CD4-positive, alpha-beta T cell treated with Interleukin-2 at 100 ng/mL for 4 hours (primary cell): ENCODE measurements at places on chromosomes 1 and 21.
A peak's percentile ranks its signal among the peaks of the same experiment; 100 is the strongest.

DNA sequence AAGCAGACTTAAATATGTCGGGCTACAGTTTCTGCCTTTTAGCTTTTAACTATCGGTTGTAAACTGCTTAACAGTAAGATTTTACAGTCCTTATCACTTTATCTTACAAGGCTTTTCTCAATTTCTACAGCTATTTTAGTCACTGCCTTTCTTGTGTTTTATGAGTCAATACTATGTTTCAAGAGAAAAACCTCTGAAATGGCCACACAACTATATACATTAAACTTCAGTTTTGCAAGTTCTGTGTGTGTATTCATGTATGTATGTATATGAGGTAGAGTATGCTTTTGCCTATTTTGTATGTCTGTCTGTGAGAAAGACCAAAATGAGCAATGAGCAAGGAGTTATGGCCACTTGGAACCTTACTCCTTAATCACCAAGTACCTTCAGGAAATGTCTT lies 169.8 kb downstream of the SYT2 start:
- DNase-seq, result no peak

GRCh38 chr1:214014730-214015129 lies 27.0 kb downstream of the PROX1 start:
- DNase-seq, result no peak

GRCh38 chr1:174883409-174883808 lies 116.3 kb upstream of the CACYBP start:
- DNase-seq, result peak; percentile 28

GRCh38 chr1:86776108-86776507 lies 71.7 kb downstream of the SH3GLB1 start:
- no peak for DNase-seq

DNA sequence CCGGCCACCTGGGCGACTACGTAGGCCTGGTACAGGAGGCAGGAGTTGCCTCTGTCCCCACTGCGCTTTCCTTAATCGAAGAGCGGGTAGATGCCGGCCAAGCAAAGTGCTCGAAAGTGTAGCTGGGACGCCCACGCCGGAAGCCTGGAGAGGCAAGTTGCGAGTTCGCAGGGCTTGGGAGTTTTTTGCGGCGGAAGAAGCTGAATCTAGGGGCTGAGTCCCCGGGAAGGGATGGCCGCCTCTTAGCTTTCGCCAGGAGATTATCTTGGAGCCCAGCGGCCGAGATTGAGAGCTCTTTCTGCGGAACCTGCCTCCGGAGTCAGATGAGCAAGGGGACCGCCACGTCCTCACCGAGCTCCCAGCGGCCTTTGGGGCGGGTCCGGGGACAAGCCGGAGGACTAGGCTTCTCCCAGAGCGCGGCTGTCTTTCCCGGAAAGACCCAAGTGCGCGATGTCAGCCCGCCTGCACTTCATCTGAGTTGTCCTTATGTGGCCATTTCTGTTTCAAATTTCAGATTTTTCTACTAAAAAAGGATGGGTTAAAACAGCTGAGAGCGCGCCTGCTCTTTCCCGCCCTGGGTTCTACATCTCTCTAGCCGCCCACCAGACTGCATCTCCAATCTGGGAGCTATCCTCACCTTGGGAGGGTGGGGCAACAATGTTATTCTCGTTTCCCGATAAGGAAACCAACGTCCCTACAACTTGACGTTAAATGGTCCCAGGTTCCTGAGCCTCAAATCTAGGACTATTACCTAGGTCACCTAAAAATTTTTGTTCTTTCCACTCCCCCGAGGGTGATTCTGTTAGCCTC lies 12.4 kb upstream of the TBX15 start:
- DNase-seq, result no peak

DNA sequence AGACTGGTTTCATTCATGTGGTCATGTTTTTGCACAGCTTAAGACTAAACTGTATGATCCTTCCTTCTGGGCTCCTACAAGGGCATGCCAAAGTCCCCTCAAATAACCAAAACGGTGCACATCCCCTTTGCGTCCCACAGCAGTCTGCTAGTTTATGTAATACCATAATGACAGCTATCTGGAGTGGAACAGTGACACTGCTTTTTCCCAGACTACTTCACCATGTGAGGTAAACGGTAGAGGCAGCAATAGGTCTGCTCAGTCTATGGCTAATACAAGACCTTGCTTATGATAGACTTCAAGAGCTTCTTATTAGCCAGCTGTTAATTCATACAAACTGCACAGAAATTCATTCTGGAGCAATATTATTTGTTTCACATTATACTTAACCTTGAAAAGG lies 395.5 kb downstream of the SMYD3 start:
- DNase-seq, result no peak

- DNase-seq, result no peak
Measured at GRCh38 chr1:162856260-162856659, 4.7 kb downstream of the CCDC190 start.

- DNase-seq, result no peak
Measured at GRCh38 chr1:54738244-54738643, 22.6 kb downstream of the TTC4 start.

DNA sequence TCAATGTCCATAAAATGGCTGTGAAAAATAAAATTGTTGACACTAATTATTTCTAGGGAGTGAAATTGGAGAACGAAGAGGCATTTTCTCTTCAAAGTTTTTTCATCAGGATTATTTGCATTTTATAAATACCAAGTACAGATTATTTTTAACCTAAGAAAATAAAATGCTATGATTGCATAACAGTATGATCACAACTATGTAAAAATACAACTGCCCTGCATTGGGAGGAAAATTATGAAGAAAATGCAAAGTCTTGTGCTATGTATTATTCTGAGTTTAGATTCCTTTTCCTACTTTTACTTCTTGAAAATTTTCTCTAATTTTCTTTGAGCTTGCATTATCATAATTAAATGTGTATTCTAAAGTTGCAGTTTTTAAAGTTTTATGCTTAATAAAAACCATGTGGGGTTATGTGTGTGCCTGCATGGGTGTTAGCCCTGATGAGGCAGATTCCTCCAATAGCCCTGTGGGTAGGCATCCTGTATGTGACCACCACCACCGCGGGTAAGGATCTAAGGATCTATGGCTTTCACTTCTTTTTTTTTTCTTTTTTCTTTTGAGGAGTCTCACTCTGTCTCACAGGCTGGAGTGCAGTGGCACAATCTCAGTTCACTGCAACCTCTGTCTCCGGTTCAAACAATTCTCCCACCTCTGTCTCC lies 24.7 kb downstream of the STX6 start:
- no peak for DNase-seq

DNA sequence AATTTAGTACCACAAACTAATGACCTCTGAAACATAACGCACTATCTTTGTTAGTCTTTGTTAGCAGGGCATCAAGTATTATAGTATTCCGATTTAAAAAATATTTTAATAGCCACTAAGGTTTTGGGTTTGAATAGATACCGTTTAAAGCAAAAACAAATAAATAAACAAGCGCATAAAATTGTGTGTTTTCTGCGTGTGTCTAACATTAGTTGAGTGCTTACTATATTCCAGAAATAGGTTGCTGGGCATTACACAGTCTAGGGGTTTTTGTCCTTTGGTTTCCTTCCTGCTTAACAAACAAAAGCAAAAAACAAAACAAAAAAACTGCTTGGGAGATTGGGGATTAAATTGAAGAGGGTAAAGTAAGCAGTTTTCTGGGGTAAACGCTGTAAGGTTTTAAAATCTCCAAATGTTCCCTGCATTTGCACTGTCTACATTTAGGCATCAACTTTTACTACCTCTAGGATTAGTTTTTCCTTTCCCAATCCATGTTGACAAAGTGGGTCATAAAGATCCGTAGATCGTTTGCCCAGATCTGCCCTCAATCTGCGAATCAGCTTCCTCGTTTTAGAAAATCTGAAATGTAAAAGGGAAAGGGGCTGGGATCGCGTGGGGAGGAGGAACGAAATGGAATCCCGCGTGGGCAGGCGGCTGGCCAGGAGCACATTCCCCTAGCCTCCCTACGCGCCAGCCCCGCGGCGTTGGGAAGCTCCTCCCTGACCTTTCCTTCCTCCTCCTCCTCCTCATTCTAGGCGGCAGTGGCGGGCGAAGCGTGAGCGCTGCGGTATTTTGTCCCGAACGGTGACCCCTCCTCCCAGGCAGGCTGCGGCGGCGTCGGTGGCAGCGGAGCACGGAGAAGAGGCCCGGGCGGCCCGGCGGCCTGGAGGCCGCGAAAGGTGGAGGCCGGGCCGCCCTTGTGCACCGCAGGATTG lies at the start of gene KCTD3:
Gene KCTD3, plus strand, starts transcription at position 749 of the 935 bp plus-strand sequence. CDS start 382 bp downstream, outside the sequence.
- DNase-seq, result peak; percentile 16

- no peak for DNase-seq
Measured at GRCh38 chr1:161100556-161100955, 2.4 kb downstream of the KLHDC9 start.

DNA sequence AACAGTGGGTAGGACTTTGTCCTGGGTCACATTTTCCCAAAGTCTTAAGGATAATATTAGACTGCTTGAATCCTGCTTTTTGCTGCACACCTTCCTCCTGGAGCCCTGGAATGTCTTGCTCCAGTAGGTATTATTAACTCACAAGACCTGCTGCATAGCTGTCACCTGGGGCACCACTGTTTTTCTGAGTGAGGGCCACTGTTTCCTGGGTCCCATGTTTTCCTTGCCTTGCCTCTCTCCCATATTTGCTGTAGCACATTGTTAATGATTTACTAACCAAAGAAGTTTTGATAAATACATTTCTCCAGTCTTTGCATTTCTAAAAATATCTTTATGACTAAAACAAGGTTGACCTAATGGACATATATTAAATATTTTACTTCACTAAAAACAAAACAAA lies 22.5 kb upstream of the FCAMR start:
- no peak for DNase-seq

DNA sequence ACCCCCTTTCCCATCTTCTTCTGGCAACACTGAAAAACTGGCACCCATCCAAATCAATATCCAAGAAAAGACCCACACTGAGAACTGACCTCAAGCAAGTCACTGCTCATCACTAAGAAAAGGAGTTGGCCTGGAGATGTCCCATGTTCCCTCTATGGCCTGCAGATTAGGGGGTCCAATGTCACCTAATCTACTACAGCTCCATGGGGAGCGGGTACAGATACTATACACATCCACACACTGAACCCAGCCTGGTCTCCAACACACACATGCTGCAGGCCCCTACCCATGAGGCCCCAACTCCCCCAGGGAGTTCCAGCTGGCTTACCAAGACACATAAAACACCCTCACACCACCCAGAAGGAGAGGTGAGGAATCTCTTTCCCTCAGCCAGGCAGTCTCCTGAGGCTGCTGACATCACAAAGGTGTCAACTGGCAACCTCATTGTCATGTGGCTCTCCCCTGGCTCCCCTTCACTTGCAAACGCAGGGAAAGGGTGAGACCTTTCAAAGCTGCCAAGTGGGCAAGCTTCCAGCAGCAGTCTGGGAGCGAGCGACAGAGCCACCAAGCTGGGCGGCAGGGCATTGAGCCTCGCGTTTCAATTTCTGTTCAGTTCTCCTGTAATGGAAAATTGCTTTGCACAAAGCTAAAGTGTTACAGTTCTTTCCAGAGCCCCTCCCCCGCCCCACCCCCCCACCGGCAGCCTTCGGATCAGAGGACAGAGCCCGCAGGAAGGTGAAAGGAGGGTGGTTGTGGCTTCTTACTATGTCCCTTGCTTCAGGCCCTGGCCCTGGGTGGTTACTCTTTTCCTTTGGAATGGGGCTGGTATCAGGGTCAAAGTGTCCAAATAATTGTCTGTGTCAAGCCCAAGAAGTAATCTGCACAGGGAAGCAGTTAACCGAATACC lies at the start of gene LRRC52:
Gene LRRC52, plus strand, starts transcription at position 469 of the 907 bp plus-strand sequence. Its CDS starts 297 bp downstream, at position 766.
- DNase-seq, result no peak

- no peak for DNase-seq
Measured at GRCh38 chr1:5191470-5191869, 537.1 kb downstream of the AJAP1 start.

- DNase-seq, result peak; percentile 11
Measured at GRCh38 chr1:10561955-10562354, 87.2 kb downstream of the PEX14 start.

DNA sequence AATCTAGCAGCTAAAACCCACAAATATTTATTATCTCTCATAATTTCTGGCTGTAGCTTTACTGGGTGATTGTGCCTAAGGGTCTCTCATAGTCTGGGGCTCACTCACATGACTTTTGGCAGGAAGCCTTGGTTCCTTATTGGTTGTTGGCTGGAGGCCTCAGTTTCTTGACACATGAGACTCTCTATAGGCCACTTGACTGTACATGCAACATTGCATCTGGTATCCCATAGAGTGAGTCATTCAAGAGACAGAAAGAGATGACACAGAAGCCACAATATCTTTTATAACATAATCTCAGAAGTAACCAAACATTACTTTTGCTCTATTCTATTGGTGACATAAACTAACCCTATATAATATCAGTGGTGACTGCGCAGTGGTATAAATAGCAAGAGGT lies 128.5 kb upstream of the HNRNPU start:
- DNase-seq, result no peak
